ENCODE measurements at places on chromosomes 2 and 18.
A peak's percentile ranks its signal among the peaks of the same experiment; 100 is the strongest.

DNA sequence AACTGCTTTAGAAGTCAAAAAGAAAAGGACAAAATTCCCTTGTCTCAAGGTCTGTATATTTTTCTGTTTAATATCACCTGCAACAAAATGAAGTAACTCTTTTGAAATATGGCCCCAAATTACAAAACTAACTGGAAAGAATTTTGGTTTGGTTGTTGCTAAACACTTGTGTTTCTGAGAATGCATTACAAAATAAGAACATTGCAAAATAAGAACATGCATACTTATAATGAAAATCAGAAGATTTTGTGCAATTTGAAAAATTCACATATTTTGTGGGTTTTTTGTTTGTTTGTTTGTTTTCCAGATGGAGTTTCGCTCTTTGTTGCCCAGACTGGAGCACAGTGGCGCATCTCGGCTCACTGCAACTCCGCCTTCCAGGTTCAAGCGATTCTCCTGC, 21.8 kb downstream of the NDUFB3 start:
- no peak for DNase-seq

DNA sequence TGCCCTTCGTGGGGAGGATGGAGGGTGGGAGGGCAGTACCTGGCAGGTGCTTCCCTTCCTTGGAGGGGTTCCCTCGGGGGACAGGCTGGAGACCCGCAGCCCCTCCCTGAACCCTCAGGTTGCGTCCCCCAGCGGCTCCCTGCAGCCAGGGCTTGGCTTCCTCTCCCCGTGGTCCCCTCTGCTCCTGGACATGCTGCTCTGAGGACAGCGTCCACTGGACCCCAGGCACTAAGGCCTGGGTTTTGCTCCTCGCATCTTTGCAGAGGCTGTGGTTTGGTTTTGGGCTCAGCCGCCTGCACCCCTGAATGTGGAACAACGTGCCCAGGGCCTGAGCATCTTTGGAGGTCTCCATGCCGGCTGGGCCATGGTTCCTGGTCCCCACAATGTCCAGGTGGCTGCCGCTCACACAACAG, 133.5 kb downstream of the PTGR3 start:
- no peak for DNase-seq

- no peak for DNase-seq
These were observed 10.0 kb upstream of the D2HGDH start for GRCh38 chr2:241724259-241724974.

- no peak for DNase-seq
These were observed 67.2 kb downstream of the SRD5A2 start for GRCh38 chr2:31513553-31513952.

DNA sequence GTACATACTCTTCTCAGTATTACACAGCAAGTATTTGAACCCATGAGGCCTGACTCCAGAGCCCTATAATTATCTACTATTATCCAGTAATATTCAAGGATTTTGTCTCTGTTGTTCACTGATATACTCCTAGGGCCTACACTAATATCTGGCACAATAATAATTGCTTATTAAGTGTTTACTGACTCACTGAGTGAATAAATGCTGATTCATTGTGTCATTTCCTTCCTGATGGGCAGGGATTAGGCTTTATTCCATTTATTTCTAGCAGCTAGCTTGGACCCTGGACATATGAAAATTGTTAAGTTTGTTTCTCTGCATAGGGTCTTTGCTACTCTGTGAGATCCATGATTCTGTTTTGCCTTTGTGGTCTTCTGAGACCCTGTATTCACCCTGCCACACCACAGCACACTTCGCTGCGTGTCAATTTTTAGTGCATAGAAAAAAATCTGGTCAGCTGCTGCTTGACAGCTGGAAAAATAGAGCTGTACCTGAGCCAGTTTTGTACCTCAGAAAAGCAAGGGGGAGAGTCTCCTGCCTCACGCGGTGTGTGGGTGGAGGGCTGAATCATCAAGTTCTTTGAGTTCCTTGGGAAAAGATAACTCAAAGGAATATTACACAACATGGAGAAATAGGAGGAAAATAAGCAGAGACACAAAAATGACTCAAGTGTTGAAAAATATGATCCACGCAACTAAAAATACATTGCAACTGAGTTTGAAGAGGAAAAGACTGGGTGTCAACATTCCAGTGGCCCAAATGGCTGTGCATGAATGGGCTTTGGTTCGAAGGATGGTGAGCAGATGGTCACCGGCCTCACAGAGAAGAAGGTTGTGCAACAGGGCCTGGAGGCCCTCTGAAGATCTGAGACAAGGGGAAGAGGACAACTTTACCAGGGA, 18.9 kb upstream of the DPP4 start:
- DNase-seq = peak; percentile 95

DNA sequence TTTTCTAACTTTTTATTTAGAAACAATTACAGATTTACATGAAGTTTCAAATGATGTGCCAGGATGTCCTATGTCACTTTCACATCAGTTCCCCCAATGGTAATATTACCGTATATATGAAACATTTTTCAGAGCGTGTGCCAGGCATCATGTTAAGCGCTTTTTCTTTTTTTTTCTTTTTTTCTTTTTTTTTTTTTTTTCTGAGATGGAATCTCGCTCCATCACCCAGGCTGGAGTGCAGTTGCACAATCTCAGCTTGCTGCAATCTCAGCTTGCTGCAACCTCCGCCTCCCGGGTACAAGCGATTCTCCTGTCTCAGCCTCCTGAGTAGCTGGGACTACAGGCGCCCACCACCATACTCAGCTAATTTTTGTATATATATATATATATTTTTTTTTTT, 5.6 kb upstream of the PPP4R1 start:
- no peak for DNase-seq

- DNase-seq = peak; percentile 7
These were observed 270.7 kb downstream of the ALK start for GRCh38 chr2:29650631-29651097.
